ENCODE measurements at places on chromosomes 11 and 22.
A peak's percentile ranks its signal among the peaks of the same experiment; 100 is the strongest.

- DNase-seq: no peak
These were observed 586 bp downstream of the LRP5 start for GRCh38 chr11:68312780-68313573.

DNA sequence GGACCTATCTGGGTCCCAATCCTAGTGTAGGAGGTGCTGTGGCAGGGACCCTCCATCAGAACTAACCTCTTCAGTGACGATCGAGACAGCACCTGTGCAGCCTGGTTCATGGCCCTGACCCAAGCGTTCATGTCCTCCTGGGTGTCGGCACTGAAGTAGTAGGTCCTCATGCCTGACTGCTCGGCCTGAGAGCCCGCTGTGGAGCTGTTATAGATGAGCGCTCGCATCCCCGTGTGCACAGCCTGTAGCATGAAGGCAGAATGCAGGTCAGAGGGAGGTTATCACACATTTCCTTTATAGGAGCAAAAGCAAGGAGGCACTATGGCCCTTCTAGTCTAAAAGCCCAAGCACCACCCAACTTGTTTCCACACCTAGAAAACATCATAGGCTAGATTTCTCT lies 103.0 kb downstream of the C11orf58 start:
- DNase-seq: no peak

DNA sequence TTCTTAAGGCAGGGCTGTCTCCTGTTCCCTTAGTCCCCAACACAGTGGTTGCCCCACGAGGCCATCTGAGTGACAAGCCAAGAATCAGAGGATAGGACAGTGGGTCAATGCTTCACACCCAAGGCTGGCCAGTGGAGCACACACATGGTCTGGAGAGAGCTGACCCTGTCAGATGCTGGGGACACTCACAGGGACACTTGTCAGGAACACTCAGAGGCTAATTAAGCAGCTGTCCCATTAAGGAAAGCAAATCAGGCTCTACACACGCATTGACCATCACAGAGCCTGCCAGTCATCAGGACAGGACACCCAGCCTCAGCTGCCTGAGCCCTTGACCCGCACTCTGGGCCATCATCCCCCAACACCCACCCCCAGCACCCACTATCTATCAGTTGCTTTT lies 18.2 kb downstream of the GDPD5 start:
- no peak for DNase-seq

- no peak for DNase-seq
These were observed 551.6 kb downstream of the OPCML start for GRCh38 chr11:132980670-132981069.

- no peak for DNase-seq
These were observed 24.1 kb downstream of the MRGPRD start for GRCh38 chr11:68956547-68957254.

DNA sequence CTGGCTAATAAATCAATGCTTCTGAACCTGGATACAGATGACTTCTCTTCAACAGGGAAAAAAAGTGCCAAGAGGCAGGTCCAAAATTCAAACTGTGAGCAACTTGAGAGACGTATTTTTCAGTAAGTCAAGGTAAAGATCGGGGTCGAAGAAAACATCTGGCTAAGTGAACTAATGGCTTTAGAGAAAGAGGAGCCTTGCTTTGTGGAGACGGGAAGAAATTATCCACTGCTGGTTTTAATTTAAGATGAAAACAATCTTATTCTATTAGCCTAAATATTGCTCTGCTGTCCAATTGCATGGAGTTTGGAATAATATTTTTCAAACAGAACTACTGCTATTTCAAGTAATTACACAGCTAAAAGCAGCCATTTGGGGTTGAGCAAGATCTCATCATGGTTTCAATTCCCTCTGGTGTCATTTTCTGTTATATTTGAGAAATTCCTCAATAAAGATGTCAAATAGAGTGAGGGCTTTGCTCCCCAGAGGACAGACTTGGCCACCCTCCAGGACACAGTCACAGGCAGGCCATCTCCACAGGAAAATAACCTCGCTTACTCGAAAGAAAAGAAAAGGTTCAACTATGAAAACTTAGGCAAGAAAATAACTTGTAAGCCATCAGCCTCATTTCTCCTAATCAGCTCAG lies 29.8 kb downstream of the SCUBE1 start:
- no peak for DNase-seq

GRCh38 chr22:17999851-18000250 lies 24.5 kb downstream of the MICAL3 start:
- no peak for DNase-seq

DNA sequence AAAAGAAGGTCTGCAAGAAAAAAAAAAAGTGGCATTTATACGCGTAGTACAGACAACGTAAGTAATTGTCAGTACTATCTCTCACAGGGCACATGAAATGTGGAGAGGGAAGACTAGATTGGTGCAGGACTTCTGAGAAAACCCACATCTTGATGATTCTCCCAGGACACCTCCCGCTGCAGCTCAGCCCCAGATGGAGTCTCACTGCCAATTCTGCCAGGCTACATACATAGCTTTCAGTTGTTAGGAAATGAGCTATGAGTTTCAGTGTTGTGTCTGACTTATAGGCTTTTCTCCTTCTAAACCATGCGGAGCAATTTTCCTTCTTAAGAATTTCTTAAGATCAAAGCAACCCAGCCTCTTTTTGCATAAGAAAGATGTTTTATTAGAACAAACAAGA lies 9.6 kb downstream of the OR5A2 start:
- DNase-seq: no peak

GRCh38 chr11:13009921-13010748 lies 1.0 kb downstream of the RASSF10 start:
- no peak for DNase-seq

DNA sequence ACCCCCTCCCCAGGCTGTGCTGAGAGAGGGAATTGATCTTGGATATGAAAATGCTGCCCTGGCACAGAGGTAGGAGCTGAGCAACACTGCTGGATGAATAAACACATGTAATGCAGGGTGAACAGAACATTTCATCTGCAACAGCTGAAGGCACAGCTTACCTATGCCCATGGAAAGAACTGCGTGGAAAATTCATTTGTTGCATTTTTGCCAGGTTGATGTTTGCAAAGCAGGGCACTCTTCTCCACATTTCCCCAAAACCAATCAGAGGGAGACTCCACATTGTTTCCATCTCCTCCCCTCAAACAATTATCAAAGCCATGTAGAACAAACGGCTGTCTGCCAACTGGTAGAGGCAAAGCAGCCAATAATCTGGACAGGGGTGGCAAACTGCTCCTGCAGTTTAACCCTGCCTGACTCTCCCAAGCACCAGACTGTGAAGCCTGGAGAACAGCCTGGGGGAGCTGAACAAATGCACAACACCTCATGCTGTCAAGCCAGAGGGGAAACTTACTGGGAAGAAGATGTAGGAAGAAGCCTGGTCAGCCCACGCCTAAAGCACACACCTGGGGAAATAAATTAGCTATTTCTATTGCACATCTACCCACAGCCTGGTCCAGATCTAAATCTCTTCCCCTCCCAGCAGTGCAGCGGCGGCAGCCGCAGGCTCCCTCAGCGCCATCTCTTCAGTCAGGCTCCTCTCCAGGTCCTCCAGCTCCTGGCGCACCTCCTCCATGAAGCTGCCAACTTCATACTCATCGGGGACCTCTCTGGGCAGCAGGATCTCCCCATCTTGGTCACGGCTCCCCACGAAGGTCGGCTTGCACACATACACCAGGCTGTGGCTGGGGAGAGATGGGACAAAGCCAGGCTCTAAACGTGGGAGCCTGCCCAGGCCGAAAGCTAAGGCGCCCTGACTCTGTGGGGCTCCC lies 44.3 kb downstream of the DKK3 start:
- no peak for DNase-seq

- DNase-seq: no peak
These were observed 37.1 kb downstream of the KCNQ1OT1 start for GRCh38 chr11:2662430-2663299.

GRCh38 chr11:33582636-33583325 lies 117.8 kb downstream of the C11orf91 start:
- no peak for DNase-seq

DNA sequence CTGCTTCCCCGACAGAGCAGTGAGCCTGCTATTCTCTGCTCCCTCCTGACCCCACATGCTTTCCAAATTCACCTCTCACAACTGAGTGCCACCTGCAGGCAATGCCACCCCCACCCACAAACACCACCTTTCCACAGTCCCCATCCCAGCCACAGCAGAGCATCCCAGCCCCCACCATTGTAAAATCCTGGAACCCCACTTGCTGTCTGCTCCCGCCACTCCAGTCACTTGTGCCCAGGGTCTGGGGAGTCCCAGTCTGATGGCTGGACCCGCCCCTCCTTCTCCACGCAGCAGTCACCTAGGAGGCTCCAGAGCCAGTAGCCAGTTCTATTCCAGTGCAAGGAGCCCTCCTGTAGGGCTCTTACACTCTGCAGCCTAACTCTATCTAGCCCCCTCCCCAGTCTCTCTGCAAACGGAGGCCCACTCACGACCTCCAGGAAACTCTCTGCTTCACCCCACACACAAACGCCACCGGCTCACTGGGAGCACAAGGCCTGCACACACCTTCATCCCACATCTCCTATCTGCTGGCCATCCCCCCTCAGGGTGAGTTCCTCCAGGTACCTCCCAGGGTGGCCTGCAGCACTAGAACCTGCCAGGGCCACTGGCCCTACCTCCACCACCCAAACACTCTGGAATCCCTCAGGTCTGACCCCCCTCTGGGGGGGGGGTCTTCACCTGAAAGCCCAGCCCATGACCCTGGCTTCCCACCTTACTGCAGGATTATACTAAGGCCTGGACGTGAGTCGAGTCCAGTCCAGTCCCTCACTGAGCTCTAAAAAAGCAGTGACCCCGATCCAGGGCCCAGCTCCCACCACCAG lies 1.4 kb downstream of the GNB1L start:
- DNase-seq: no peak

GRCh38 chr11:24515632-24516031 lies 18.8 kb downstream of the LUZP2 start:
- DNase-seq: no peak

DNA sequence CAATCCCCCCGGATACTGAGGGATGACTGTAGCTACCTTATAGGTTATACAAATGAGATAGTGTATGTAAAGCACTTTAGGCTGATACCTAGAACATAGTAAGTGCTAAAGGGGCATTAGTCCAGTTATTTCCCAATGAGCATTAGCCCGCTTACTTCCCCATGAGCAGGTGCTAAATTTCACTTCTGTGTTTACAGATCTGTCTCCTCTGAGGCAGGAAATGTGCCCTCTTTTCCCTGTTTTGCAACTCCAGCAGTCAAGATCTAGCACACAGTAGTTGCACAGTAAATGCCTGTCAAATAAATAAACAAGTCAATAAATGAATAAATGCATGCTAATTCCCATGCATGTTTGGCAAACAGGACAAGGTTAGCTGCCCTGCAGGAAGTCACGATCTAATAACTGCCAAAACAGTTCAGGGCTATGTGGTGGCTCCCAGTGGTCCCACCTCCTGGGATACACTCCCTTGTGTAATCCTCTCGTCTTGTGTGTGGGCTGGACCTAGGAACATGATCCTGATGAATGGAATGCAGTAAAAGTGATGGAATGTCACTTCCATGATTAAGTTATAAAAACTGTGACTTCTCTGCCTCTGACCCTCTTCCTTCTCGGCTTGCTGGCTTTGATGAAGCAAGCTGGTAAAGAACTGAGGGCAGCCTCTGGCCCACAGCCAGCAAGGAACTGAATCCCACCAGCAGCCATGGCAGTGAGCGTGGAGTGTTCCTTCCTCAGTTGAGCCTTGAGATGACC lies 459.0 kb downstream of the SOX6 start:
- no peak for DNase-seq

DNA sequence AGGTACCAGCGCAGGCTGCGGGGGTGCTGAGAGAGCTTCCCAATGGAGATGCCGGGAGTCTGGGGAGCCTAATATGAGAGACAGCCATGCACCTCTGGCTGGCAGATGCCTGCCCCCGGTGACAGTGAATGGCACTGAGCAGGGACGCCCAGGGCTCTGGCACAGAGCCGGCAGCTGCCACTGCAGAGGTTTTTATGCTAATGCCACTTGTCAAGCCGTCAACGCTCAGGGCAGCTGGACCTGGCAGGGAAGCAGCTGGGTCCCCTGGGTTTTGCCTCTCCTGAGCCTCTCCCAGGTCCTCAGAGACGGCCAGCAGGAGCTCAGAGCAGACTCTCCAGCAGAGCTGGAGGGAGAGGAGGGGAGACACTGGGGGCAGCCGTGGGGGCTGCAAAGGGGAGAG lies 573.6 kb downstream of the BUD13 start:
- peak; percentile 48 for DNase-seq

DNA sequence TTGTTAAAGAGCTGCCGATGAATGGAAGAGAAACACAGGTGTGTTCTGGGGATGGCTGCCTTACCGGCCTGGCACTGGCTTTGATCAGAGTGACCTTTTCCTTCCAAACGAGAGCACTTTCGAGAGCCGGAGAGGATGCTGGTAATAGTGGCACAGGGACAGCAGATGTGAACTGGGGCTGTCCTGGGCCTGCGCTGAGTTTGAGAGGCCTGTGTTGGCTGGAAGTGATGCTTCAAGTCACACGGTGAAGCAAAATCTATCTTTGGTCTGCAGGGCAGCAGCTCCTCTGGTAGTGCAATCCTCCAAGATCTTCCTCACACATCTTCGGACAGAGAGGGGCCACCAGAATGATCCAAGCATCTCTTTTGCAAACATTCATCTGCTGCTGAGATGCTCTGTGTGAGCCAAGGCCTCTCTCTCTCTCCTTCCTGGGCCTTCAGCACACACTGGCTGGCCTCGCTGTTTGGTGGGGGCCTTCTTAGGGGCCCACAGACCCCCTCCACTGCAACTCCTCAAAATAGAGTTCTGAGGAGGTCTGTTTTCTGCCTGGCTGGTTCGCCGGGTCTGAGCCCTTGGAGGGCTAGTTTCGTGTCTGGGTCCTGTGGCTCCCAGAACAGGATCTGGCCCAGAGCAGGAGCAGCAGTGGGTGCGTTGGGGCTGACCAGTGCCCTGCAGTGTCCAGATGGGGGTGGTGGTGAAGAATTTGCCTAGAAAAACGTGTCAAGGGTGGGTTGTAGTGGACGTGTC lies 6.4 kb downstream of the MPPED1 start:
- no peak for DNase-seq

- DNase-seq: no peak
These were observed 3.0 kb upstream of the RANBP1 start for GRCh38 chr22:20112623-20113511.

DNA sequence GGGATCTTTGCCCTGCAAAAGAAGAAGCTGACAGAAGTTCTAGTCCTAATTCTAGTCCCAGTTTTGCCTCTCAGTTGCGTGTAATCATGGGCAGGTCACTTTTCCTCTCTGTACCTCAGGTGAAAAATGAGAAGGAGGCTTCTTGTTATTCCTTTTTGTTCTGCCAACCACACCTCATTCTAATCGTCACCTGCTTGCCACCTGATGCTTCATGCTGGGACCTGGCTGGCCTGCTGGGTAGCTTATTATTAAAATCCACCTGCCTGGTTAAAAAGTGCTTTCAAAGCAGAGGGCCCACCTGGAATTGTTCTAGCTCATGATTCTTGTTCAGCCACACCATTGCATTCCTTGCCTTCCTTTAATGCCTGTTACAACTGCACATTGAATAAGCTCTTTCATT lies 8.4 kb upstream of the ALG8 start:
- peak; percentile 75 for DNase-seq

DNA sequence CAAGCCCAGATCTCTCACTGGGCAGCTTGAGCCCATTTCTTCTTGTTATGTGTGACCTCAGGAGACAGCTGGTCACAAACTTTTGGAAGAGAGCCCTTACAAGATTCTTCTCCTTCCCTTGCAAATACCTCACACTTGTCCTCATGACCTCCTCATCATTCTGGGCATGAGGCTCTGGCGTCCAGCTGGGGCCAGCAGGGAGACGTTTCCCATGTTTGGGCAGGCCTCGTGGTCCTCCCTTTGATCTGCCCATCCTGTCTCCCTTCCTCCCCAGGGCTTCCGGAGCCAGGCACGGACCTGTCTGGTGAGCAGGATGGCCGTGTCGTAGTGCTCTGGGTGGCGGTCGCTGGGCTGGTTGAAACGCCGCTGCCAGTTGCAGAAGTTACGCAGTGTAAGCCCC lies 9.7 kb downstream of the ADAMTS8 start:
- DNase-seq: no peak

All from NCI-H2107 (cell line).